ENCODE measurements at places on chromosomes 13 and 19.

DNA sequence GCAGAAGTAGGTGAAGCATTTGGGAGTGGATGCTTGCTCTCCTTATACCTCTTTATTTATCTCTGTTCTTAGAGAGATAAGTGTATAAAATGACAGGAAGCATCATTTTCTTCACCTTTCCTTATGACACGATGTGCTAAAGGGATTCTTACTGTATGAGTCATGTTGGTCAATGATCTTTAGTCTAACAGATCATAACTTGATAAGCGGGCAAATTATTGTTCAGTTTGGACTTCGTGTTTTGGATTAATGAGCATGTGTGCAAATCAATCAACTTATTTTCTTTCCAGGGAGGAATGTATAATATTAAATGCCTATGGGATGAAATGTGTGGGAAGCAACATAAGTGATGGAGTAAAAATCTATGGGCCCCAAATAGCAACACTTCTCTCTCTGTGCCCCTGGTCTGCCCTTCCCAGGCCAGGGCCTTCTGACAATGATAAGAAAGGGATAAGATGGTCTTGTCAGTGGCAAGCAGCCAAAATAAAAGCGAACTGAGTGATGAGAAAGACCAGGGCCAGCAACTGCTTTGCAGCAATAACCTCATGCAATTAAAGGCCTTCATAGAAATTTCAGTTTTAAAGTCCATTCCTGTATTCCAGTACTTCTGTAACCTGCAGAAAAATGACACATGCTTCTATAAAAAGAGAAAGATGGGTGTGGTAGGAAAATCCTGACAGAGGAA is 61.4 kb downstream of the SLC10A2 start:
- DNase-seq: no peak

DNA sequence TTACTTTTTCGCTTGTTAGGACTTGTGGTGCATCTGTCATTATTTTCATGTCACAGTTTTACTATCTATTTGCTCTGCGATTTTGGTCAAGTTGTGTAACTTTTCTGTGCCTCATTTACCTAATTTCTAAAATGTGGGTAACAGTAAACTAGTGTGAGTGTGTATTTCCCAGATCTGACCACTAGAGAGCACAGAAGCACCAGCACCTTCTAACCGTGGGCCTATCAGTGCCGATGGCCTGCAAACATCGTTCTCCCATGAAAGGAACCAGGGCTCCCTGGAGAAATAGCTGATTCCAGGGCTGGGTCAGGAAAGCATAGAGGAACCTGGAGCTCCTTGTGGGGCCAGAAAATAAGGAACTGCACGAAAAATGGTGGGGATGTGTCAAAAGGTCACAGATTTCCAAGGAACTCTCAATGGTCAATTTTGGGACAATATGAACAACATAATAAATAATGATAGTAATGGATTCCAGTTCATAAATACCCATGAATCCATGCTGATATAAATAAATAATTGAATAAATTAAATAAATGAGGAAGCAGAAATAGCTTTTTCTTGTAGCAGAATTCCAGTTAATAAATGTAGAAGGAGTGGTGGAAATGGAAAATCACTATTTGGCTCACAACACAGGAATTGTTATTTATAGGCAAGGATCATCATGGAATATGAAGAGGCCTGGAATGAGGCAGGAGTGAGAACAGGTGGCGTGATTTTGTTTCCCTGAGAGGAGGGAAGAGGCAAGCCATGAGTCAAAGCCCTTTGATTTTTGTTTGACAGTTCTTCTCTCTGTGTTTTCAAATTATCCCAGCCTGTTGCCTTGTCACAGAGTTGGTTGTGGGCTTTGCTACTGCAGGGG is 31.1 kb downstream of the CEACAM8 start:
- no peak for DNase-seq

DNA sequence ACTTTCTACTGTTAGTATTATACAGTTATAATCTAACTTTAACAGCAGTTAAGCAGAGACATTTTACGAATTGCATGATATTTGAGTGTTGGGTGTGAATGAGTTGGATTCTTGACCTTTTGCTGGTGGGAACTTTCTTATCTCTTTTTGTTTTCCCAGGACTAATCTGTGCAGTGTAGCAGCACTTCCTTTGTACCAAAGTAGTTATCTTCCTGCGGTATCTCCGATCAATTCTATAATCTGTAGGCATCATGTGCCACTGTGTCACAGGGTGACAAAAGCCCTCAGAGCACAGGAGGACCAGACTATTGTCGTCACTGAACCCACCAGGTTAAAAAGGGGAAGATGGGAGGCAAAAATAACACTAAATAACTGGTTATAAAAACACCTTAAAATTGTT is 823.5 kb downstream of the GPC5 start:
- DNase-seq: no peak

DNA sequence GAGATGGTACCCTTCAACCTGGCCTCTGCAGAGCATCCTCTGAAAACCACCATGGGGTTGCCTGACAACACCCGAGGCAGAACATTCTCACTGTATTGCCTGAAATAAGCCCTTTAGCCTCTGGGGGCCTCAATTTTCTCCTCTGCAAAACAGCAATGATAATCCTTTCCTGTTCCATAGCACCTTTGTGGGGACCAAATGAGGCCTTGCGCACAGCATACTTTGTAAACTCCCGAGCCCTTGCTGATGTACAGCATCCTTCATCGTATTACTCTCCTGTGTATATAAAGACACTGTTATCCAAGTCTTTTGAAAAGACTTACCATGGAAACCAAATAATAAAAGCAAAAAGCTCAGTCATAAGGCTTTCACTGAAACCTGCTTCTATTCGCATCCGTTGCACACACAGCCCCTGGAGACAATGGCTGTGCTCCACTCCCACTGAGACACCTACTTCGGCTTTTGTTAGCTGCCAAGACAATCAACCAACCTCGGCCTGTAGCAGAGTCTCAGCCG is 276.0 kb downstream of the FOXO1 start:
- no peak for DNase-seq

DNA sequence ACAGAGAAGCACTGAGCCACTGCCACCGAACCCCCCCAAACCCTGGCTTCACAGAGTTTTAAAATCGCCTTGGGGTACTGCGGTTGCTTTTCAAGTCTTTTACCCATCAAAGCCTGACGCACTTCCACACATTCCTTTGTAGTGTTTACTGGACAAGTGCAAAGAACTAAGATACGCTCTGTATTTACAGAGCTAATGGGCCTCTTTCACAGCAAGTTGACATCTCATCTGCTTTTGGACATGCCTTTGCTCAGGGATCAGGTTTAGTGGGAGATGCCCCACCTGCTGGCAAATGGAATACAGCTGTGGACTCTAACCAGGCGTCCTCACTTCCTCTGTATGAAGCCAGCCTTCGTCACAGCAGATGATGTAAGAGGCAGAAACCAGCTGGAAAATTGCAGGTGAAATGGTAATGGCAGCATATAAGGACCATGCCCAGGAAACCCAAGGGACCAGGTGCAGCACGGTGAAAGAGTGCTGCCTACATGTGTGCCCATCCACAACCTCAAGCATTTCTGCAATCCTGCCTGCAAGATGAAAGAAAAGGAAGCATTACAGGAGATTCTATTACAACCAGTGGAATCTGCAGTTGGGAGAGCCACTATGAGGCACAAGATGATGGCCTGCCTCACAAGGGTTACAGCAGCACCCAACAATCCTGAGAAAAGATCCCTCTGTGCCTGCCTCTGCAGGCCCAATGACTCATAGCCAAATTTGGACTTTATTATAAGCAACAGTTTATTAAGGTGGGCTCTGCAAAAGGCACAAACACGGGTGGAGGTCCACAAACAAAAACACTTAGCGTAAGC is 34.7 kb downstream of the BRD4 start:
- no peak for DNase-seq

DNA sequence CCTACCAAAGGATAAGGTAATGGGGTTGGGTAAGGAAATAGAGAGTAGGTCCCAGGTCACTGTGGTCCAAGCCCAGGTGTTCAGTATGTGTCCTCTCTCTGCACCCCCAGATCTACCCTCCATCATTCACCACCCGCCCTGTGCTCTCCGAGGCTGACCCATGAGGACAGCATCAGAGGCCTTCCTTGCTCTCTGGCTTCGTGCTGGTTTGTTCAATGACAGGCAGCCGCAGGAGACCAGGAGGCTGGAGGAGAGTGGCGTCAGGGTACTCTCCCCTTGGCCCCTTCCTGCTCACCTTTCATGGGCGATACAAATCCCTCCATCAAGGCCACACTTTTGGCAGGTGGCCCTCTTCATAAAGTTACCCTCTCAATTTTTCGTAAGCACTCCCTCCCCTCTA is 1.7 kb downstream of the TUBA3C start:
- no peak for DNase-seq

DNA sequence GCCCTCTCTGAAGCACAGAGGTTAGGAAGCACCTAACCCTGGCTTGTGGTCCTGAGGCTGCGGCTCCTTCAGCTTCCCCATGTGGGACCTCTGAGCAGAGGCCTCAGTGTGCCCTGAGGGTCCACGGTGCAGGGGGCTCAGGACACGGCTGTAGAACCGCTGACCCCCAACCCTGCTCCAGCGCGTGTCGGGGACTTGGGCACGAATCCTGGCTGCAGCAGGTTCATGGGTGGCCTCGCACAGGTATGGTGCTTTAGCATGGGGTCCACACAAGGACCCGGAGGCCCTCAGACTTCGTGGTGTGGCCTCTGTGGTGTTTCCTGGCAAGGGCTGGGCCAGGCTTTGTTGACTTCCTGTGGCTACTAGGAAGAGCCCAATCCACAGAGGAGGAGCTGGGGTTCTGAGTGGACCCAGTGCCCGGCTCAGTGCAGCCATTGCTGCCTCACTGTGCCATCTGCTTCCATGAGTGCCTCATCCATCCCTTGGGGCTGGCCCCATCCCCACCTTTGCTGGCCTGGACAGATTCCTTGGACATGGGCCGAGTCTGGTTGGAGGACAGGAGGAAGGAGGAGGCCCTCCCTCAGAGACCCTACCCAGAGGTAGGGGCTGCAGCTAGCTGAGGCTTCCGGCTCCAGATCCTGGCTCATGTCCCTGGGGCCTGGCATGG is 24.5 kb downstream of the ZBTB7A start:
- DNase-seq: no peak

- no peak for DNase-seq
Observed at GRCh38 chr13:67283637-67284036, 53.5 kb upstream of the PCDH9 start.
